ENCODE measurements at places on chromosomes 4 and X.

DNA sequence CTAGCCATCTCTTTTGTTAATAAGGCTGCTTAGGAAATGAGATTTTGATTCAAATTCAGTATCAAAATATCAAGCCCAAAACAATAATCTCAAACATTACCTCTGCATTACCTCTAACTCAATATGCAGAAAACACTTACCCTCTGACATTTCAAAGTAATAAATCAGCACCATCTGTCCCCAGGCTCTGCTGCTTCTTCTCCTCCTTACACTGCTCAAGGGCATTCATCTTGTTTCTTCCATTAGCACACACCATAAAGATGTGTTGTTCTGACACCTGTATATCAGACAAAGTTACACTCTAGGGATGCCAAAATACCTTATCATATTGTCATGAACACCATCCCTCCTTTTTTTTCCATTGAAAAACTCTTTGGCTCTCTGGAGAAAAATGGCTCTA lies 1630.3 kb downstream of the RPA4 start:
- no peak overlapping the region for H3K4me3 ChIP-seq
- no peaks in the 10 kb centered on the region for H3K4me1 ChIP-seq
- no peak for DNase-seq
- H3K36me3 ChIP-seq = no peaks in the 10 kb centered on the region

- no peaks in the 10 kb centered on the region for H3K4me1 ChIP-seq
- DNase-seq = no peak
- H3K36me3 ChIP-seq = no peaks in the 10 kb centered on the region
- no peak overlapping the region for H3K4me3 ChIP-seq
- H3K27ac ChIP-seq = no peak overlapping the region
Observed at GRCh38 chr4:45082101-45082500, 355.7 kb upstream of the GNPDA2 start.

- H3K36me3 ChIP-seq = peaks cover 47% of the 10 kb centered on the region
- H3K27ac ChIP-seq = peak overlapping the region; percentile 50
- H3K4me1 ChIP-seq = peaks cover 52% of the 10 kb centered on the region
- H3K27me3 ChIP-seq = no peaks in the 10 kb centered on the region
- H3K4me3 ChIP-seq = no peak overlapping the region
Observed at GRCh38 chr4:39706334-39706733, 8.4 kb downstream of the UBE2K start.

DNA sequence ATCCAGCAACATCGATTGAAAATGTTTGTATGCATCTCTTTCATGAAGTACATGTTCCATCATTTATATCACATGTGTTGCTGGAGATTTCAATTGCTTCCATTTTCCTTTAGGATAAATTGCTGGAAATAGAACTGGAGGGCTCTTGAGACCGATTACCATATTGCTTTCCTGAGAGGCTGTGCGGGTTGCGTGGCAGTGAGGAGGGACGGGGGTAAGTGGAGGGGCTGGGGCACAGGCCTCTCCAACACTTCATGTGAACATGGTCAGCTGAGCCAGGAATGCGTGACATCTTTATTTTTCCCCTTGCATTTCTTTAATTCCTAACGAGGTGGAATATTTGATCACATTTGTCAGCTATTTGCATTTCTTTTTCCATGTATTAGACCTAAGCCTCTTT lies 144.6 kb downstream of the TBL1X start:
- no peak for DNase-seq
- H3K36me3 ChIP-seq = peaks cover 4% of the 10 kb centered on the region
- H3K4me3 ChIP-seq = no peak overlapping the region
- H3K27me3 ChIP-seq = no peaks in the 10 kb centered on the region

DNA sequence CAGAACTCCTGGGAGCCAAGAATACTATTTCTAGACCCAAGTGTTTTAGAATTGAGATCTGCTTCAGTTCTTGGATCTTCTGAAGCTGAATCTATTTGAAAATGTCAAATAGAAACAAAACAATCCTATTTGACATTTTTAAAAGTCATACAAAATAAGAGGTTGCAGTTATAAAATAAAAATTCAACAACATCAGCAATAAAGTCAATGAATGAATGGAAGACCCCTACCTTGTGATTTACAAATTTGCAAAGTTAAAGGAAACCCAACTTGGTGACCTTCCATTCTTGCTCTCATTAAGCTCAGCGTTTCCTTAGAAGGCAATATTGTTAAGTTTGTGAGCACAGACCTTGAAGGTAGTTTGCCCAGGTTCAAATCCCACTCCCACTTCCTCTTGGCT lies 531.8 kb upstream of the TENM3 start:
- no peak overlapping the region for H3K4me3 ChIP-seq
- no peaks in the 10 kb centered on the region for H3K27me3 ChIP-seq
- no peaks in the 10 kb centered on the region for H3K4me1 ChIP-seq
- H3K36me3 ChIP-seq = no peaks in the 10 kb centered on the region
- no peak overlapping the region for H3K27ac ChIP-seq

DNA sequence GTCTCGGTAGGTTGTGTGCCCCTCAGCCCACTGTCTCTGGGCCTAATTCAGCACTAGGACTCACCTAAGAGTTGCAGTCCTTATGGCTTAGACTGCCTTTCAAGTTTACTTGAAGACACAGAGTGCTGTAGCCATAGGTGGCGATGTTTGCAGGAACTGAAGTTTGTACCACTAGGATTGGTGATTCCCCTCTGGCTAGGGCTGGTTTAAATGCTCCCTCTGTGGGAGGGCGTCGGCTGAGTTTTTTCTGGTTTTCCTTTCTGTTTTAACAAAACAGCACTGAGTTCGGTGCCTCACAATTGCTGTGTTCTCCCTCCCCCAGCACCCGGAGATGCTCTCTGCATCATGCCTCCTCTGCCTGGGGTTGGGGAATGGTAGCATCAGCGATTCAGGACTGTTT lies 480.9 kb downstream of the PCDH11X start:
- H3K4me1 ChIP-seq = no peaks in the 10 kb centered on the region
- no peaks in the 10 kb centered on the region for H3K27me3 ChIP-seq
- H3K27ac ChIP-seq = no peak overlapping the region
- DNase-seq = no peak
- no peak overlapping the region for H3K4me3 ChIP-seq

DNA sequence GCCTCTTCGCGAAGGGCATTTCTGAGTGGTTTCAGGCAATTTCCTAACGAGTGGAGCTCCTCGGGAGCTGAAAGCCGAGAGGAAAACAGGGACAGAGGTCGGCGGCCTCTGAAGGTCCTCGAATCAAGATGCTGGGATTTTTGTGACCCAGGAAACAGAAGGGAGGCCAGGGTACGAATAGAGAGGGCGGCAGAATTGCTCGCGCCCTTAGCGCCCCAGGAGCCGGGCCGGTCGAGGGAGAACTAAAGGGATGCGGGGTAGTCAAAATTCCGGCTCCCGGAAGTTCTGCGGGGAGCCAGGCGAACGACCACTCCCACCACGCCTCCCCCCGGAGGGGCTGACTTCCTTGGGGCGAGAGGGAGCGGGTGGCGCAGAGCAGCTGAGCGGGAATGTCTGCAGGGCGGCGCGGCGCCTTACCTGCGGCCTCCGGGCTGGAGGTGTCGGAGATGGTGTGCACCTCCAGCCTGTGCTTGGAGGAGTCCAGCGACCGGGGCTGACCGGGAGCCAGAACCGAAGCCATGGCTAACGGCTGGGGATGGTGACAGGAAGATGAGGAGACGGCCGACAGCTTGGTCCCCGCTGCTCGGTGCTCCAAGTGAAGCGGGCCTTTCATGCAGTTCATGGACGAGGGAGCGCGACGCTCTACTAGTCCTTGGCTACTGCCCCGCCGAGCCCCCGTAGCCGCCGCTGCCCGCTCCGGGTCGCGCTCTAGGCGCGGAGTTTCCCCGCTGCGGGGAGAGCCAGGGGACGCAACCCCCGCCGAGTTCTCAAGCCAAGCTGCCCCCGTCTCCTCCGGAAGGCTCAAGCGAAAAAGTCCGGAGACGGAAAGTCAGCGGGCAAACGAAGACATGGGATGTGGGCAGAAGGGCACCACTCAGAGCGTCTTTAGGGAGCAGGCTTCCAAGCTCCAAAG lies 782 bp downstream of the PITX2 start:
- no peak overlapping the region for H3K27ac ChIP-seq
- H3K27me3 ChIP-seq = peaks cover 98% of the 10 kb centered on the region
- no peak for DNase-seq

GRCh38 chrX:120429776-120430540 lies 39.1 kb downstream of the LAMP2 start:
- no peak overlapping the region for H3K4me3 ChIP-seq
- H3K27me3 ChIP-seq = peaks cover 13% of the 10 kb centered on the region
- peaks cover 3% of the 10 kb centered on the region for H3K36me3 ChIP-seq

DNA sequence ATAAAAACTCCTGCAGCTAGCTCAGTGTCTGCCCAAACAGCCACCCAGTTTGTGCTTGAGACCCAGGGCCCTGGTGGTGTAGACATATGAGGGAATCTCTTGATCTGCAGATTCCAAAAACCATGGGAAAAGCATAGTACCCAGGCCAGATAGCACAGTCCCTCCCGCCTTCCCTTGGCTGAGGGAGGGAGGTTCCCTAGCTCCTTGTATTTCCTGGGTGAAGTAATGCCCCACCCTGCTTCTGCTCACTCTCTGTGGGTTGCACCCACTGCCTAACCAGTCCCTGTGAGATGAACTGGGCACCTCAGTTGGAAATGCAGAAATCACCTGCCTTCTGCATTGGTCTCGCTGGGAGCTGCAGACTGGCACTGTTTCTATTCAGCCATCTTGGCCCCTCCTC lies 54.6 kb downstream of the USP26 start:
- H3K36me3 ChIP-seq = no peaks in the 10 kb centered on the region
- H3K27me3 ChIP-seq = peaks cover 24% of the 10 kb centered on the region
- no peak overlapping the region for H3K4me3 ChIP-seq

Data from activated T-cell treated with anti-CD3 and anti-CD28 coated beads, Interleukin-2, amount 50 U/mL, for 24 hours (primary cell).